ENCODE measurements at places on chromosomes 3 and 15.

DNA sequence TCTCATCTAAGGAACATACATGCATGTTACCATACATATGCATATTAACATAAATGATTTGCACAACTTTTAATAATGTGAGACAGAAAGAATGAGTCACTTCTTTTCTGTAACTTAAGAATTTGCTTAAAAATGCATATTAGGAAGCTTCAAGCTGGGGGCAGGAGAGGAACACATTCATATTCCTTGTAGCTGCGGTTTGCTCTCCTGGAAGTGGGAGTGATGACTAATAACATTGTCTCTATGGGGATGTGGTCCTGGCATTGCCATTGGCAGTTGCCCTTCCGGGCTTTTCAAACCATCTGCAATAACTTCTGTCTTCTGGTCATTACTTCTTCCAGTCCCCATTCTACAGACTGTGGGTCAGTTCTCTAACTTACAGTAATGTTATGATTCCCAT is 15.6 kb downstream of the CHST2 start:
- DNase-seq: no peak

DNA sequence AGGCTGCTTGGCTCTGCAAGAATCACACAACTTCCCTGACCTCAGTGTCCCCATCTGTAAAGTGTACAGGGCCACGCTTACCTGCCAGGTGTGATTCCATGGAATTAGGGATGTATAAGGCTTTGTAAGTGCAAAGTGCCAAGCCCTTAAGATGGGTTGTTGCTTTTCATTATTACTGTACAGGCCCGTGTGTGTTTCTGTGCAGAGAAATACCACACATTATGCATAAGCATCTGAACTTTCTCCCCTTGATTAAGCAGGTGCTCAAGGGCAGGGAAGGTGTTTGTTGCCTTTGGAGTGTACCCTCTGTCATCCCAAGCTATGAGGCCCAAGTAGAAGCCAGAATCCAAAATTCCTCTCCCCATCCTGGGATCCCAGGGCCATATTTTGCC is 13.6 kb upstream of the HRH1 start:
- no peak for DNase-seq

- DNase-seq: no peak
These were observed 228.9 kb upstream of the WNT5A start for GRCh38 chr3:55716044-55716443.

DNA sequence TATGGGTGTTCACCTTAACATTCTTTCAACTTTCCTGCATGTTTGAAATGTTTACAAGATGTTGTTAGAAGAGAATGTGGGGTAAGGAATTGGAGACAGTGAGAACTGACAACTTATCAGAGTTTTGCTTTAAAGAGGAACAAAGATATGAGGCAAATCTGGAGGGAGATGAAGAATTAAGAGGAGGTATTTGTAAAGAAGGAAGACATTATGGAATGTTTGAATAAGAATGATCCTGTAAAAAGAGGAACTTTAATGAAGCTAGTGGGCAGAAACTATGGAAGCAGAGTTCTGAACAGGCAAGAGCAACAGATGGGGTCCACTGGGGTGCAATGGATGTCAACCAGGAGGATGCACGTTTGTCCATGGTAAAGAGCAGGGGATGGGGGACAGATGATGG is 27.7 kb downstream of the PLD1 start:
- DNase-seq: no peak

DNA sequence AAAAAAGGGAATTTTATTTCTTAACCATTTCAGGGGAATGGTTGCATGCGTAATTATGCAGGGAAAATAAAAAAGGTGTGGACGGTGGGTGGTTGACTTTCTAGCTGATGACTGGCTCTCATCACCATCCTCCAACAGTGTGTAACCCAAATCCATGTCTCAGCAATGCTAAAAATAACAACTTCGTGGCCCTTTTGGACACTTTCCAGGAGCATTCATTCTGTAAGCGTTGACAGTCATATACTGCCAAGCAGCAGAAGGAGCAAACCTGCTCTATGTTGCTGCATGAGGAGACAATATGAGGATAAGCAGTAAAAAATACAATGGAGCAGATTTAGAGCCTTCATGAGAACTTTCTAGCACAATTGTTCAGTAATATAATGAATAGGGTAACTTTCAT is 189.1 kb downstream of the ANXA2 start:
- no peak for DNase-seq
